ENCODE measurements at places on chromosomes 1 and 21.
A peak's percentile ranks its signal among the peaks of the same experiment; 100 is the strongest.

- no peak for DNase-seq
These were observed 40.1 kb downstream of the S100A10 start for GRCh38 chr1:151953409-151954094.

- no peak for DNase-seq
These were observed 1.1 kb upstream of the ARHGAP30 start for GRCh38 chr1:161070761-161071160.

DNA sequence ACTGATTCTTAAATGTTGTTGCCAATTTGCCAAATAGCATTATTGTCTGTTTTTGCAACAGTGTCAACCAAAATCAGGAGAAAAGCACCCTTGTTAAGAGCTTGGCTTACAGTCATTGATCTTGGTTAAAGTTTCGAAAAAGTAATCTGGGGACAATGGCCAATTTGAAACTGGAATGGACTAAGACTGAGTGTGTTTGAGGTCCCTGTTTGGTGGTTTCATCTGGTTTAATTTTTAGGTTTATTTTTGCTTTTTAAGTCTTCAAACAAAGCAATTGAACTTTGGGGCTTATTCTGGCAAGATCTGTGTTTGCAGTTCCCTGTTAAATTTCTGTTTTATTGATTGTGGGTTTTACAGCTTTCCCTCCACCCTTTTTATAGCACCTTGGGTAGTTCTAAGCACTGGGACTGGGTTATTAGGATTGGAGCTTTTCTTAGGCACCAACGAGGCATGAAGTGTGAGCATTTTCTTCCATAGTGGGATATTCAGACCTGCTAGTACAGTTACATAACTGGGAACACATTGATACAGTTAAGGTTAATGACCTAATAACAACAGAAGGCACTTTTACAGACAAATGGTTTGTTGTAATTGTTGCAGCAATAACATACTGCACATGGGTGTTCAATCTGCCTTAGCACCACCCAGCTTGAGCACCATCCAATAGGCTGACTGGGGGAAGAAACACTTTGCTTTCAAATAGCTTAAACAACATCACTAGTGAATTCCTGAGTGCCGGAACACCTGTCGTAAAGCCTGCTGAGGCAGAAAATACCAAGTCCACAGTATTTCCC lies 40.6 kb upstream of the MAP10 start:
- peak; percentile 64 for DNase-seq

DNA sequence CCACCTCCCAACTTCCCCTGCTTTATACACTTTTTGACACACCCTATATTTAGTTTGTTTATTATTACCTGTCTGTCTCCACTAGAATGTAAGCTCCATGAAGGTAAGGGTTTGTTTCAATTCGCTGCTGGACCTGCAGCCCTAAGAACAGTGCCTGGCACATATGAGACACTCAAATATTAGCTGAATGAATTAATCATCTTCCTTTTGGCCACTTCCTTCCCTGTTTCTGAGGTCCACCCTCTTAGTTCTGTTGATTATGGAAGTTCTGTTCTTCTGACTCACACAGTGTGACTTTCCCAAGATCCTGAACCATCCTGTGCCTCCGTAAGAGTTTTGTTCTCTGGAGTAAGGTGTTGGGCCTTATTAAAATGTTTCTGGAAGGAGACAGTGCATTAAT lies 40.4 kb upstream of the GJA5 start:
- no peak for DNase-seq

- DNase-seq = no peak
These were observed 242.2 kb downstream of the PTPRC start for GRCh38 chr1:198880818-198881597.

- DNase-seq = no peak
These were observed 70.6 kb downstream of the LMO4 start for GRCh38 chr1:87399264-87399663.

- no peak for DNase-seq
These were observed 77.8 kb downstream of the MAN1C1 start for GRCh38 chr1:25694167-25695007.

DNA sequence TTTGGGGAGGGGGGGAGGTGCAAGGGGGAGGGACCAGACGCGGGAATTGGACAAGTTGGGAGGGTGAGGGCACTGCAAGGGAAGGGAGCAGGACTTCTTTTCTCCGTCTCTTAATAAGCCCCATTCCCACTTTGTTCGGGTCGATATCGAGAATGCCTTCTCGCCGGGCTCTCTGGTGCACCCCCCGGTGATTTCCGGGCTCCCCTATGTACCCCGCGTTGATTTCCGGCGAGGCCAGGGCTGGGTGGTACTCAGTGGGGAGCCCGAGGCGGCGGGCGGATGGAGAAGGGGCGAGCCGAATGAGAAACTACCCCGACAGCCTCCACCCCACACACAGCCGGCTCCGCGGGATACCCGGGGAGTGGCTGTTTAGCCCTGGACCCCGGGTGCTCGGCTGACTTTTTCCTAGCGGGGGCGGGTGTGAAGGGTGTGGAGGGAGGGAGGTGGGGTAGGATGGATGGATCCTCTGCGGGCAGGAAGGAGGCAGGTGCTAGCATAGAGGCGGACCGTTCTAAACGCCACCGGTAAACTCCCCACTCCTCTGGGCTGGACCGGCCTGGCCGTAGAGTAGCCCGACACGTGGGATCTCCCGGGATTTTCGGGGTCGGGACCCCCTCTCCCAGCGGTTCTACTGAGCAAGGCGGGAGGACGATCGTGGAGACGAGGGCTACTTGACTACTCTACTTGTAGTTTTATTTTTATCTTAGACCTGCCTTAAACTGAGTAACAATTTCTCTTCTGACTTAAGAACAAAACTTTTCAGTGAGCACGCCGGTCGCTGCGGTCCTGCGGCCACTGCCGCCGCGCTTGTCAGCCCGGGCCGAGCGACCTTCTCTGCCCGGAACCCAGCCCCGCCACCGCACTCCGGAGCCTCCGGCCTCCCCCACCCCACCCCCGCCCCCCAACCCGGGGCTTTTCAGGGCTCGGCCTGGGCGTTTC lies 1.0 kb downstream of the RNF220 start:
- no peak for DNase-seq

DNA sequence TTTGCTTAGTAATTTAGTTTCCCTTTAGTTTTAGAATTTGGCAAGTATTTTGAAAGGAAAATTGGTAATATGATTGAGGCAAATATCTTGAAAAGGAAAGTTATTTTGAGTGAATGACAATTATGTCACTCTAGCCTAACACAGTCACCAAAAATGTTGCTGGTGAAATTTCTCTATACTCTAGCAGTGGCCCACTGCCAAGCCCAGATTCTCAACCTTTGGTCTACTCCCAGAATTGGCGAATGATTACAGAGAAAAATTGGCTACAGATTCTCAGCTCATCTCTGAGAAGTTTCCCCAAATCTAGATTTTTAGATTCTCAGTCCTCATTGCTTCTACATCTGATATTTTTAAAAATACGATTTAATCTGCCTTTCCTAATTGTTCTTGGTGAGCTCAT lies 84.9 kb downstream of the PIGK start:
- DNase-seq = peak; percentile 76

DNA sequence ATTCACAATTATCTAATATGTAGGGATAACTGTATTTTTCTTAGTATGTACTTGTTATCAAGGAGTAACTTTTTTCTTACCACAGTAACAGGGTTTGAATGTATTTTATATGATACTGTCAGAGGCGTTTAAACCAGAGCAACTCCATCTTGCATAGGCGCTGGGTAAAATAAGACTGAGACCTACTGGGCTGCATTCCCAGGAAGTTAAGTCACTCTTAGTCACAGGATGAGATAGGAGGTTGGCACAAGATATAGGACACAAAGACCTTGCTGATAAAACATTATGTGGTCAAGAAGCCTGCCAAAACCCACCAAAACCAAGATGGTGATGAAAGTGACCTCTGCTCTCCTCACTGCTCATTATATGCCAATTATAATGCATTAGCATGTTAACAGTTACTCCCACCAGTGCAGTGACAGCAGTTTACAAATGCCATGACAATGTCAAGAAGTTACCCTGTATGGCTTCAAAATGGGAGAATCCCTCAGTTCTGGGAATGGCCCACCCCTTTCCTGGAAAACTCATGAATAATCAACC lies 64.8 kb downstream of the RPE65 start:
- DNase-seq = no peak

GRCh38 chr21:41133874-41134522 lies 34.0 kb upstream of the BACE2 start:
- no peak for DNase-seq

GRCh38 chr1:101474039-101474665 lies 237.3 kb downstream of the S1PR1 start:
- DNase-seq = no peak

GRCh38 chr1:8457760-8458381 lies 140.0 kb downstream of the SLC45A1 start:
- no peak for DNase-seq

GRCh38 chr1:62307895-62308492 lies 11.2 kb downstream of the KANK4 start:
- no peak for DNase-seq

- DNase-seq = no peak
These were observed 36.7 kb upstream of the RASAL2 start for GRCh38 chr1:178057141-178057765.

DNA sequence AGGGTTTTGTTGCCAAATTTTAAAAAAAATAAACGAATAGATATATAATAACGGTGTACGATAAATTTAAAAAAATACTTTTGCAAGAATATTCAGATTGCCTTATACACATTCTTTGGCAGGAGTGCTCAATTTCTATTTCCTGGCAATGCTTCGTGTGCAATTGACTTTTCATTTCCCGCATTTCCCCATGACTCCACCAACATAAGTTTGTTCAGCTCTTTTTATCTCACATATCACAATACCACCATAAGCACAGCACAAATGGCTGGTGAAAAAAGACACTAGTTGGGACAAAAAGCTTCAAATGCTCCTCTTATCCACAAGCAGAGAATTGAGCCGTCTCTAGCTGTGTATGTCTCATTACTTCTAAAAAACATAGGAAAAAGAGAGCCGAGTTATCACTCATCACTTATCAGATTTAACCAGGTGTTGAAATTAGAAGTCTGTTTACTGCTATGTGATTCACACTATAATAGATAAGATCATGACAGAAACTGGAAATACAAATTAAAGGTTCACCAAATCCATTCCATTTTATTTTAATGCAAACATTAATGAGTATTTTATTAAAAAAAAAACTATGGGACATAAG lies 28.9 kb upstream of the RGS1 start:
- no peak for DNase-seq

DNA sequence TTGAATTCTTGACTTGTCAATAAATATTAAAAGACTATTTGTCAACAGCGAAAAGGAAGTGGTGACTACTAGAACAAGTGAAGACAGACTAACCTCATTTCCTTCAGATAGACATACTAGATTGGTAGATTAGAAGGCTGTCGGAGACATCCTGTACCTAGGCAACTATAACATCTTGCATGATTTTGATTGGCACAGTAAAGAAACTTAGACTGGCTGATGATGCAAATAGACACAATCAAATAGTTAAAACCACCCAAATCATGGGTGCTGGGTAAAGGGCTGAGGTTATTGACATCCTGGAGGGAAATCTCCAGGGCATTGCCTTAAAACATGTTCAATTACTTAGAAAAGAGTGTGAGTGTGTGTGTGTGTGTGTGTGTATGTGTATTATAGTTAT lies 85.9 kb upstream of the EDEM3 start:
- no peak for DNase-seq

DNA sequence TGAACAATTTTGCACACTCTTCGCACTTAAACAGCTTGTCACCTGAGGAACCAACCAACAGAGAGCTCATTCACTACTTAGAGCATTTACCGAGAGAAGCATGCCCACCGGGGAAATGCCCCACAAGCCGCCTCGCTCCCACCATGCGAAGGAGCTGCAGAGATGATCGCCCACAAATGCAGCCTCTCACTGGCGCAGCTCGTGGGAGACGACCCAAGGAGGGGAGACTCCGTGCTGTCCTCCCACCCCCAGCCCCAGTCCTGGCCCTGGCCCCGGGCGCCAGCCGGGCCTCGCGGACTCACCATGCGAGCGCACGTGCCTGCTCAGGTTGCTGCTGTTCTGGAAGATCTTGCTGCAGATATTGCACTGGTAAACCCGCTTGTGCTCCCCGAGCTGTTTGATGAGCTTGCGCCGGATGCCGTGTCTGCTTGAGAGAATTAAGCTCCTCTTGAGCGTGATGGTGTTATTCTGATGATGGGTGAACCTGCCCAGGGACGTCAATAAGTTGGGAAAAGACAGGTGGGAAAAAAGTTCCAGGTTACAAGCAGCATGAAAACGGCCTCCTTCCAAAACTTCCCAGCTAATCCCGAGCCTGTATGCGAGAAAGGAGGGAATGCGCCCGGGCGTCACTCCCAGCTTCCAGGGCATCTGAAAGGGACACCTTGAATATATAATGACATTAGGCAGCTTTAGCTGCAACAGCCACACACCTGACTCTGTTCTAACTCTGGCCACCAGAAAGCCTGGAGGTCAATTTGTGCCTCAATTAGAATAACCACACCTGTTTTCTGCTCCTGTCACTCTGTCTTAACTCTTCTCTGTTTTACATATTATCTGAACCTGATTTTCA lies 42.8 kb downstream of the PRDM15 start:
- no peak for DNase-seq

GRCh38 chr1:19369396-19370090 lies 57.4 kb downstream of the SLC66A1 start:
- no peak for DNase-seq

GRCh38 chr1:101198842-101199636 lies 37.8 kb upstream of the S1PR1 start:
- DNase-seq = no peak

GRCh38 chr1:35854989-35855700 lies 27.9 kb upstream of the AGO1 start:
- no peak for DNase-seq

- no peak for DNase-seq
These were observed 53.1 kb upstream of the ADAR start for GRCh38 chr1:154661110-154661509.

DNA sequence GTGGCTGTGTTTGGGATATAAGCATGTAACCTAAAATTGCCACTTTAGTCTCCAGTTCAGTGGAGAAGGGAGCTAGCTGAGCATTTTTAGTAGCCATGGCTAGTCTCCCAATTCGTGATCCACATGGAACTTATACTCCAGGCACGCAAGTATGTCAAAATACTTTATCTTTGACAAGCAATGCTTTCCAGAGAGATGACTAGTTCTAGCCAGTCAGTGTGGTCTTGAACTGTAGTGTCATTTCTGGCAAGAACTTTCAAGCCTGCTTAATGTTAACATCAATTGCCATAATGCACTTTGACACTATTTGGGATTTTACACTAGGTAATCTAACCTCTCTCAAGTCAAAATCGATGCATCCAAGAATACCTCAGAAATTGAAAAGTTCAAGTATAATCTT lies 660.0 kb downstream of the PTPRC start:
- DNase-seq = no peak

- no peak for DNase-seq
These were observed 164.8 kb downstream of the USP25 start for GRCh38 chr21:15894596-15894995.
